CD14-positive monocyte (primary cell): ENCODE measurements at places on chromosomes 13 and 19.
A peak's percentile ranks its signal among the peaks of the same experiment; 100 is the strongest.

DNA sequence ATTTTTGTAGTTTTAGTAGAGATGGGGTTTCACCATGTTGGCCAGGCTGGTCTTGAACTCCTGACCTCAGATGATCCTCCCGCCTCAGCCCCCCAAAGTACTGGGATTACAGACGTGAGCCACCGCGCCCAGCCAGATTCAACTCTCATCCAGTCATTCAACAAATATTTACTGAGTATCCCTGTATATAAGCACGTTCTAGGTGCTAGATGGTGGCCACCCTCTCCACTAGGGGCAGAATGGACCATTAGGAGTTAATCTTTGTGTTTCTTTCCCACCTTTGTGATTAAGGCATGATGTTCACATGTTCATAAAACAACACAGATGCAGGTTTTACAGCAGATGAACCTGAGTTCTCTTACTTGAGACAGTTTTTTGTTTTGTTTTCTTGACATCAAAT is 7.3 kb downstream of the SHKBP1 start:
- DNase-seq, result no peak

- DNase-seq, result no peak
These were observed 632 bp downstream of the MARK4 start for GRCh38 chr19:45251452-45252354.

DNA sequence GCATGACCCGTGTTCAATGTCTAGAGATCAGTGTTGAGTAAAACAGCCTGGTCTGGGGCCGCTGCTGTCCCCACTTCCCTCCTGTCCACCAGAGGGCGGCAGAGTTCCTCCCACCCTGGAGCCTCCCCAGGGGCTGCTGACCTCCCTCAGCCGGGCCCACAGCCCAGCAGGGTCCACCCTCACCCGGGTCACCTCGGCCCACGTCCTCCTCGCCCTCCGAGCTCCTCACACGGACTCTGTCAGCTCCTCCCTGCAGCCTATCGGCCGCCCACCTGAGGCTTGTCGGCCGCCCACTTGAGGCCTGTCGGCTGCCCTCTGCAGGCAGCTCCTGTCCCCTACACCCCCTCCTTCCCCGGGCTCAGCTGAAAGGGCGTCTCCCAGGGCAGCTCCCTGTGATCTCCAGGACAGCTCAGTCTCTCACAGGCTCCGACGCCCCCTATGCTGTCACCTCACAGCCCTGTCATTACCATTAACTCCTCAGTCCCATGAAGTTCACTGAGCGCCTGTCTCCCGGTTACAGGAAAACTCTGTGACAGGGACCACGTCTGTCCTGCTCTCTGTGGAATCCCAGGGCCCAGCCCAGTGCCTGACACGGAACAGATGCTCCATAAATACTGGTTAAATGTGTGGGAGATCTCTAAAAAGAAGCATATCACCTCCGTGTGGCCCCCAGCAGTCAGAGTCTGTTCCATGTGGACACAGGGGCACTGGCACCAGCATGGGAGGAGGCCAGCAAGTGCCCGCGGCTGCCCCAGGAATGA is 1.5 kb upstream of the CEACAM5 start:
- DNase-seq, result peak; percentile 50

GRCh38 chr13:60850526-60850925 is 453.5 kb downstream of the TDRD3 start:
- no peak for DNase-seq

DNA sequence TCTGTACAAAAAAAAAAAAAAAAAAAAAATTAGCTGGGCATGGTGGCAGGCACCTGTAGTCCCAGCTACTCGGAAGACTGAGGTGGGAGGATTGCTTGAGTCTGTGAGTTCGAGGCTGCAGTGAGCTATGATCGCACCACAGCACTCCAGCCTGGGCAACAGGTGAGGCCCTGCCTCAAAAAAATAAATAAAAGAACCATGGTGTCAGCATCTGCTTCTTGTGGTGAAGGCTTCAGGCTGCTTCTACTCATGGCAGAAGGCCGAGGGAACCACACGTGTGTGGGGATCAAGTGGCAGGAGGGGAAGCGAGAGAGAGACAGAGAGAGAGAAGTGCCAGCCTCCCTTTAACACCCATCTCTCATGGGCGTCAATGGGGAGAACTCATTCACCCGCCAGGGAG is 13.5 kb downstream of the BCL3 start:
- no peak for DNase-seq

DNA sequence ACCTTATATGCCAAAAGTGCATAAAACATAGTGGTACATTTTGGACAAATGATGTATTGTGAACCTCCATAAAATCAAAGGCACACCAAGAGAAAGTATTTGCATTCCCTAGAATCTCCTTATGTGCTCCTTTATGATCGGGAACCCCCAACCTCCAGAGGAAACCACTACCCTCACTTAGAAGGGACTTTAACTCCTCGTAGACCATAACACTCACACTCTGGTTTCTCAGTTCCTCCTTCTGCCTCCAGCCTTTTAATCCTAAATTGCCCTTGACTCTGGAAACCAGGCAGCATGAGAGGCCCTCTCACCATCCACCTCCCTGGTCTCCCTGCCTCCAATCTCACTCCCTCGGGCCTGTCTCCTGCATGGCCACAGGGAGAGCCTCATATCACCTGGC is 9.8 kb upstream of the KCNN4 start:
- DNase-seq, result no peak

DNA sequence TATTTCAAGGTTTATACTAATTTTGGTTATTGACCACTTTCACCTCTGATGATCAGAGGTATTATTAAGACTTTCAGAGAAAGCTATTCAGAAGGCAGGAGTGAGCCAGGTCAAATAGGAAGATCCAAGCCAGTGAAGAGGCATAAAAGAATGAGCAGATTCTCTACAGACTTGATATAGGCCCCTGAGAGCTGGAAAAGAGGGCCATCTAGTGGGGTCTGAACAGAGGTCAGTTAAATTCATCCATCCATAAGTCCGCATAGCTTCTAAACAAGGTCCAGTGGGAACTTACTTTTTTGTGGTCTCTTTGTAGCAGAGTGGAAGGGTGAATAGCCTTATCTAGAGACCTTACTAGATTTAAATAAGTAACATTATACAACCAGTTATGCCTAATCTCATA is 126.6 kb upstream of the UFM1 start:
- no peak for DNase-seq
